ENCODE measurements at places on chromosomes 13 and 19. TPM values are rescaled to one million over a fixed set of nuclear protein-coding genes. Genes with fewer than 3 reads are reported as not detected.
A peak's percentile ranks its signal among the peaks of the same experiment; 100 is the strongest.

GRCh38 chr13:37198629-37199028, 93.2 kb upstream of the CSNK1A1L start:
- DNase-seq = no peak

DNA sequence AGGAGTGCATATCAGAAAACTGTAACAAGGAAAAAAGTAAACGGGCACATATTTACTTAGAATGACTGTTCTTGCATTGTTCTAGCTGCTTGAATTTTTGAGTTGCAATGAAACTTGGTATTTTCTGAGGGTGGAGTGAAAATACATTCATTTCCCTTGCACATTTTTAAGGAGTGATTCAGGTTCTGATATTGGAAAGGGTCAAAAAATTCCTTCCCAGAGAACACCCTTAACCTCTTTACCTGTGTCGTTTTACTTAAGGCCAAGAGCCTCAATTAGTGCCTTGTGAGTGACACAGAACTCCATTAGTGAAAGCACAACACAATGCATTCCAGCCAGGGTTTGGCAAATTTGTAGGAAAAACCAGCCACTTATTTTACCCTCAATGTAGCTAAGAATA, 2.3 kb downstream of the ITGBL1 start:
- no peak for DNase-seq

C3 gene
- total RNA-seq = not detected

DNA sequence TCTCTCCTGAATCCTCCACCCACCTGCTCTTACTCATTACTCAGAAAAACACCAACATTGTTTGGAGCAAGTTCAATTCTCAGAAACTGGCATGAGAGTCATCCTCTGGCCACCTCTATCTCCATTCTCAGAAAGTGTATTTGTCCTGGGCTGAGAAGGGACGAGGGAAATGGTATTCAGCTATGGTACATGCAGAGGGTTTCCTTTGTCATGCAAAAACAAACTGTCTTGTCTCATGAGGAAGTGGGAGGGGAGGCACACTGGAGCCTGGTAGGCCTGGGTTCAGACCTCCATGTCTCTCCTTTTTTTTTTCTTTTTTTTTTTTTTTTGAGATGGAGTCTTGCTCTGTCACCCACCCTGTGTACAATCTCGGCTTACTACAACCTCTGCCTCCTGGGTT, 31.9 kb upstream of the LILRA2 start:
- no peak for DNase-seq

GRCh38 chr13:78750735-78751134, 91.8 kb upstream of the OBI1 start:
- DNase-seq = no peak

TMIGD2 gene
- total RNA-seq = not detected

DNA sequence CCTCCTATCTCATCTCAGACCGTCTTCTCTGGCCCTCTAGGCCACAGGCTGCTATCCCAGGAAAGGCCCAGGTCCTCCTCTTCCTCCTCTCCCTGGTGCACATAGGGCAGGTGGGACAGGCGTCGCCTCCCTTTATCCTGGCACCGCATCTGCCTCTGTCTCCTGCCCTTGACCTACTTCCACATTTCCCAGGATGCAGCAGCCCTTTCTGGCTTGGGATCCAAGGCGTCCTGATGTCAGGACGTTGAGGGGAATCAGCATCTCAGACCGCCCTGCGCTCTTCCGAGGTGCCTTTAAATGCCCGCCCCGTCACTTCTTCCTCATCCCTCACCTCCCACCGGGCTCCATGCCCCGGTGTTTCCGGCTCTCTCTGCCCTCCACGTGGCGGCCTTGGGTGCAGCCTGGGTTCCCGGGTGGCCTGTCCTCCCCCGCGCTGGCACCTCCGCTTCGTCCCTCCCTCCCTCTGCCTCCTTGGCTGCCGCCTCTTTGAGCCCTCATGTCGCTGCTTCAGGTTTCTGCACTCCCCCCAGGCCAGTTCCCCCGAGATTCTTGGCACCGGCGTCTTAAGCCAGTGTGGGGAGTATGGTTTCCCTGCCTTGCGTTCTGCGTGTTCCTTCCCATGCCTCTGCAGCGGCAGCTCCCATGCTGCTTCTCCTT, 66.3 kb downstream of the KDM4B start:
- no peak for DNase-seq

DNA sequence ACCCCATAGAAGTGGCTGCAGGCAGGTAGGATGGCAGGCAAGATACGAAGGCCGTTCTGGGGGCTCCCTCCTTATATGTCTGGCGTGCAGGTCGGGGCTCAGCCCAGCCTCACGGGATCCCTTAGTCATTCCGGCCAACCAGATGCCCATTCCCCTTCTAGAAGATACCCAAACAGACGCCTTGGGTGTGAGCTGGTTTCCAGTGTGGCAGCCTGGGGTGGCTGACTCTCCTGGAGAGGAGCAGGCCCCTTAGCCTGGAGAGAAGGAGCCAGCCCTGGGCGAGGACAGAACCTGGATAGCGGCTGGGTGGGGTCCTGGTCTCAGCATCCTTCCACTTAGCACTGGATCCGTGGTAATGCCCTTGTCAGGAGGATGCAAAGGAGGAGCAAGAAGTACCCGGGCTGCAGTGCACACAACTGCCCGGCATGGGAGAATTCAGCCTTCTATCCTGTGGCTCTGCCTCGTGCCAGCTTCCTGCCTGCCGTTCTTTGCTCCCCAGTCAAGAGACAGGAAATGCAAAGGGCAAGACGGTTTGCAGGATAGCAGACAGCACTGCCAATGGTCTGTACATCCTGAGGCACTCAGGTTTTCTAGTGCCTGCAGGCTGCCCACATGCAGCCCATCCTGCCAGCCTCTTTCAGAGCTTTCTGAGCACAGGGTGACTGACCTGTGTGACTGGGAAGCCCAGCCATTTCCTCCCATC, 56.7 kb upstream of the WASF3 start:
- peak; percentile 52 for DNase-seq

GRCh38 chr13:99376132-99376531, 68.9 kb upstream of the GPR183 start:
- no peak for DNase-seq

TMEM221 gene
- 0.08 TPM for total RNA-seq

DNA sequence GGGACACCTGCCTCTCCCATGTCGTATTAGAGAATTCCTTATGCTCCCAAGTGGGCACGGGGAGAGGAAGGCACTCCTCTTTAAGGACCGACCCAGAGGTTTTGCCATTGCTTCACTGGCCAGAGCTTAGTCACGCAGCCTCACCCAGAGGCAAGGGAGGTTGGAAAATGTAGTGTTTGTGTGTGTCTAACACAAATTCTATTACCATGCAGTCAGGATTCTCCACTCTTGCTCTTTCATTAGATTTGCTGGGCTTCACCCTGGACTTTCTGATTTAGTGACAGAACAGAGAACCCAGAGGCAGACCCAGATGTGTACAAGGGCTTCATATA, 14.6 kb upstream of the NCCRP1 start:
- DNase-seq = no peak

GRCh38 chr19:57815247-57816075, 748 bp upstream of the ZNF552 start:
- DNase-seq = no peak

DNA sequence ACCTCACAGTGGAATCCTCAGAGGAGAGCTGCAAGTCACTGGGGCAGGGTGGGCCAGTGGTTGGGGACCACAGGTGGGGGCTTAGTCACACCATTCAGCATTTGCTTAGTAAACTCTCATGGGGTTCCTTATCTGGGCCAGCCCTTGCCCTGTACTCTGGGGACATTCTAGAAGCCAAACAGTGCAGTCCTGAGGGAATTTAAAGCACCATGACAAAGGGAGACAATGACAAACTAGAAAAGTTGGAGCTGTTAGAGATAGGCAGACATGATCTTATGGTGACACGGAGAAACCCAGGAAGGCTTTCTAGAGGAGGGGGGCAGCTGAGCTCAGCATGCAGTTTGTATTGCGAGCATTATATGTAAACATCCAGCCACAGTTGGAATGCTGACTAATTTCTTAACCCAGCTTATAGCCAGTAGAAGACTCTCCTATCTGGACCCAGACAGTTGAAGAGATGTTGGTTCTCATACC, 87.6 kb downstream of the ZNF429 start:
- DNase-seq = no peak
